H7 (cell line): ENCODE measurements at places on chromosomes 4 and X.
A peak's percentile ranks its signal among the peaks of the same experiment; 100 is the strongest.

GRCh38 chrX:101081231-101081630, 2.6 kb downstream of the TMEM35A start:
- DNase-seq = no peak

DNA sequence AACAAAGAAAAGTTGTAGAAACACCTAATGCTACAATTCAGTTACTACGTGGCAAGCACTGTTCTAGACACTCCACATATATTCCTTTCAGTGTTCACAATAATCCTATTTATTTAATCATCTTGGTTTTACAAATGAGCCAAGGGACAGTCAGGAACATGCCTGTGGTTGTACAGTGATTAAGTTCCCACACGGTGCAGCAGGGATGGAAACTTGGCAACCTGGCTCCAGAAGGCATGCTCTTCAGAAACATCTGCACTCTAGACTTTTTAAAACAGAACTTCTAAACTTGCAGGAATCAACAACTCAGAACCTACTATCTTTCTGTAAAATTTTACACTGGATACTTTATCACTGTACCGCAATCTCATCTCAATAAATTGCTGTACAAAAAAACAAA, 32.1 kb downstream of the TAPT1 start:
- no peak for DNase-seq

- DNase-seq = peak; percentile 50
Observed at GRCh38 chrX:118348186-118348810, 2.4 kb downstream of the WDR44 start.

DNA sequence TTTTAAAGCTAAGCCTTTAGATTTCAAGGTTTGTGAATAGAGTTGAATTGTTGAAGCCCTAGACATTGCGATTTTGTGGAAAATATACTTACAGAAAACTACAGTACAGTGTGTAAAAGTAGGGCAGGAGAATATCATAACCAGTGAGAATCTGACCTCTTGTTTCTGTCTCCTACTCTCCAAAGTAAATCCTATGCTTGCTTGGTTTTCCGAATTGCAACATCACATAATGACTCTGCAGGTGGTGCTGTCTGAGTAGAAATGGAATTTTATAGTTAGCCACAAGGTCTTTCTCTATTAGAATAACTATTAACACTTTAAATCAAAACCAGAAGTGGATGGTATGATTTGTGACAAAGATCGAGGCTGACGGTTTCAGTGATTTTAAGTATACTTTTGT, 505.6 kb downstream of the RAPGEF2 start:
- DNase-seq = no peak

GRCh38 chr4:5878359-5878758, 14.5 kb downstream of the CRMP1 start:
- DNase-seq = no peak

DNA sequence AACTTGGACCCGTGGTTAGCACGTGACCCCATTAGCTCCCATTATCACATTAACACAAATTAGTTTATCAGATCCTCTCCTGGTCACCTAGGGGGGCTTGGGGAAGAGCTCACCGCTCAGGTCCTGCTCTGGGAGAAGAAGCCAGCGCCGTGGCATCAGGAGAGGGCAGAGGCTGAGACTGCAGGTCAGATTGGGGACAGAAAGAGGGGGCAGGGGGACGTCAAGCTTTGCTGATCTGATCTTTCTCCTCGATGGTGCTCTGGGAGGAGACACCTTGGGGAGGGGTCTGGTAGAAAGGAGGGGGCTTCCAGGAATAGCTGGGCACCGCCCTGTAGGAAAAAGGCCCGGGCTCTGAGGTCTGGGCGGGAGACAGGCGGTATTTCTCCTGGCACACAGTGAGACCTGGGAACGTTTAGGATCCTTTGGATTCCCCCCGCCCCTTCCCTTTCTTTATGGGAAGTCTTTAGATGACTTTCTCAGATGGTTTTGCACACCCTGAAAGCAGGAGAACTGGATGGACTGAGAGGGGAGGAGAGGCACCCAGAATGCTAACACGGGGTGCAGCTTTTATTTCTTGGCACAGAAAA, 9.1 kb upstream of the ELF4 start:
- peak; percentile 20 for DNase-seq

DNA sequence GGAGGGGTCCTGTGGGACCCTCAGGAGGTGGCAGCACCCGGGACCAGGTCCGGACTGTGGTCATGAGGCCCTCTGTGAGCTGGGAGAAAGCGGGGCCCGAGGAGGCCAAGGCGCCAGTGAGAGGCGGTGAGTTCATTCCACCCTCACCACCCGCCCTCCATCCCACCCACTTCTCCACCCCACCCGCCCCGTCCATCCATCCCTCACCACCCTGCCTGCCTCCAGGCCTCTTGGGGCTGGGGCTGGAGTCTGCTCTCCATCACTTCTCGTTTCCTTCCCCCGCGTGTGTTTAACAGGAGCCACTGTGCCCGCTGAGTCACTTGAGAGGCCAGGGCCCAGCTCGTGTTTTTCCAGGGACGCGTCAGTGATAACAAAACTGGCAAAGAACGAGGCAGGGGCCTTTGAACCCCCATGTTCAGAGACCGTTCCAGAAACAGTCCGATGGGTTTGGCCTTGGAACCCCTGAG, 6.2 kb downstream of the SH3TC1 start:
- no peak for DNase-seq

GRCh38 chr4:137509855-137510282, 22.4 kb downstream of the PCDH18 start:
- no peak for DNase-seq

DNA sequence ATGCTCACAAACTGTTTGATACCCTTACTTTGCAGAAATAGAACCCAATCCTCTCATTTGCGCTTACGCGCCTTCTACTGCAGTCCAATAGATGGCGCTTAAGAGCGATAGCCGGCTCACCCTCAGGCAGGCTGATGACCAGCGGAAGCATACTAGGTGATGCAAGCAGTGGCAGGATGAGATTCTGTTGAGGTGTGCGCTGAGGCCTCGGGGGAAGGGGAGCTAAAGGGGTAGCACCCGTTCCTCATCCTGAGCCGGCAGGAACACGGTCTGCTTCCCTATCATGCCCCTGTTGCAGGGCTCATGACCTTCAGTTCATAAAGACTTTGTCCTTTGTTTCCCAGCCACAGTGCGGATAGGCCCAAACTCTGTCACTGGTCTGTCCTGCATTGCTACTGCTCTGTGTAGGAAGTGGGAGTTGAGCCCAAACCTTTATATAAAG, 628.9 kb downstream of the TLL1 start:
- peak; percentile 29 for DNase-seq

DNA sequence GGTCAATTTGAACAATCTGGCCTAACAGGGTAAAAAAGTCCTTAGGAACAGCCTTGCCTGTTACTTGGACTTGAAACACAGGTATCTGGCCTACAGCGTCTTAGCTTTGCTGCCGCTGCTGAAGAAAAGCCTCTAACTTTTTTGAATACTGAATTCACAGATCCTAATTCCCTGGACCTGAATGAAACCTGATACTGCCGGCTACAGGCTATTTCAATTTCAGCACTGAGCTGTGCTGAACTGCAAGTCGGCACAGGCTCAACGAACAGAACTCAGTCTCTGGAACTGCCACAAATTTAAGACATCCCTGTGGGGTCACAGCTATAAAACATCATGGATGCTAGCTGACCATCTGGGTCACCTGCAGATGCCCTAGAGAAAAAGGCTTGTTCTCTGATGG, 7.2 kb downstream of the NR0B1 start:
- peak; percentile 24 for DNase-seq

- no peak for DNase-seq
Observed at GRCh38 chr4:155271557-155271956, 63.1 kb downstream of the NPY2R start.

DNA sequence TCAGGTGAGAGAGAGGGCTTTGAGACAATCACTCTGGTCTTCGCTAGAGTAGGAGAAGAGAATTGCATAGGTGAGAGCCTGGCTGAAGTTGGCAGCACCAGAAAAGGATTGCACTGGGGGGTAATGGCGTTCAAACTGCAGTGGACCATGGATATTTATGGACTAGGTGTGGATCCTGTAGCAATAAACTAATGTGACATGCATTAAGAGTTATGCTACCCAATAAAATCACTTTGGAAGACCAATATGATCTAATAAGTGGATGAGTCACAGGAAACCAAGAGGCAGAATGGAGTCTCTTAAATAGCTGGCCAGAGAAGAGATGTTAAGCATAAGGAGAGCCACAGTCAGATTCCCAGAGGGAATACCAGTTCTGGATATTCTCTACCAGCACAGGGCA, 259.8 kb downstream of the FBXO8 start:
- DNase-seq = no peak

GRCh38 chrX:16258882-16259281, 91.6 kb downstream of the MAGEB17 start:
- DNase-seq = peak; percentile 20

DNA sequence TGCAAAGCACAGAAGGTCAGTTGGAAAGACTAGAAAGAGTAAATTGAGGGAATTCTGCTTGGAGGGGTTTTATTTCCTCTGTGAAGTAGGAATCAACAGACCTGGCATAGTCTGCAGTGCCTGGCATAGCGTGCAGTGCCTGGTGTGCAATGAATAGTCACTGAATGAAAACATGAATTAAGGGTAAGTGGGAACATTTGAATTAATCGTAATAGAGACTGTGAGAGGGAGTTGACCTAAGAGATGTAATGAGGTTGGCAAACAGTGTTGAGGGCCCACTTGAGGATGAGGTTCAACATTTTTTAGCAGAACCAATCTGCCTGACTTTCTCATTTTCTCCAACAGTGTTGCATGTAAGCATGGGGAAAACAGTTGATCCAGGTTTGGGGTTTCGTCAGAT, 377.2 kb upstream of the FTHL17 start:
- DNase-seq = no peak

DNA sequence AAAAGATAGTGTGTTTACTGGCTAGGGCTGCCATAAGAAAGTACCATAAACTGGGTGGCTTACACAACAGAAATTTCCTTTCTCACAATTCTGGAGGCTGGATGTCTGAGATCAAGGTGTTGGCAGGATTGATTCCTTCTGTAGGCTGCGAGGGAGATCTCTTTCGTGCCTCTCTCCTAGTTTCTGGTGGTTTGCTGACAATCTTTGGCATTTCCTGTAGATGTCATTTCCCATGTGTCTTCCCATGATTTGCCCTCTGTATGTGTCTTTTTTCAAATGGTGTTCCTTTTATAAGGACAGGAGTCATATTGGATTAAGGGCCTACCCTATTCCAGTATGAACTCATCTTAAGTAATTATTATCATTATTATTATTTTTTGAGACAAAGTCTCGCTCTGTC, 27.9 kb upstream of the LCORL start:
- no peak for DNase-seq

- DNase-seq = no peak
Observed at GRCh38 chr4:88736264-88736663, 38.6 kb upstream of the NAP1L5 start.

- DNase-seq = no peak
Observed at GRCh38 chrX:10235851-10236250, 79.1 kb downstream of the CLCN4 start.

- no peak for DNase-seq
Observed at GRCh38 chr4:132001542-132001941, 1147.6 kb upstream of the PCDH10 start.

- no peak for DNase-seq
Observed at GRCh38 chr4:158051401-158052235, 121.2 kb downstream of the GASK1B start.

- no peak for DNase-seq
Observed at GRCh38 chr4:108559068-108559793, 61.1 kb upstream of the RPL34 start.

- no peak for DNase-seq
Observed at GRCh38 chr4:93960450-93960849, 131.9 kb downstream of the ATOH1 start.

DNA sequence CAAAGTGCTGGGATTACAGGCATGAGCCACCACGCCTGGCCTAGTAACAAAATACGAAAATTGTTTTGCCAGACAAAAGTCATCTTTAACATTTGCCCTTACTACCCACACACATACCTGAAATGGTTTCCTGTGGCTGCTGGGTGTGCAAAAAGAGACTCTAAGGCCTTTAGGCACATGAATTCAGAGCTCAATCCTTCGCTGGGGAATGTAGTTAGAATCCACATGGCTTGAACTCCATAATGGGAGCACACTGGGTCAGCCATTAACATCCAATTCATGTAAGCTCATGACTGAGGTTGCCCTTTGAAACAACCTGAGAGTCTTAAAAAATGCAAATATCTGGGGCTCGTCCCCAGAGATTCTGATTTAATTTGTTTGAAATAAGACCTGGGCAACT, 87.8 kb downstream of the HPGD start:
- no peak for DNase-seq

DNA sequence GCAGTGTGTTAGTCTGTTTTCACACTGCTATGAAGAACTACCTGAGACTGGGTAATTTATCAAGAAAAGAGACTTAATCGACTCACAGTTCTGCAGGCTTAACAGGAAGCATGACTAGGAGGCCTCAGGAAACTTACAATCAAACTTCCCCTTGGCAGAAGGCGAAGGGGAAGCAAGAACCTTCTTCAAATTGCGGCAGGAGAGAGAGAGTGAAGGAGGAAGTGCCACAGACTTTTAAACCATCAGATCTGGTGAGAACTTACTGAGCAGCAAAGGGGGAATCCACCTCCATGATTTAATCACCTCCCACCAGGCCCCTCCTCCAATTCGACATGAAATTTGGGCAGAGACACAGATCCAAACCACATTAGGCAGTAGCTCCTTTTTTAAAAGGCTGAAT, 59.2 kb upstream of the LEF1 start:
- no peak for DNase-seq

DNA sequence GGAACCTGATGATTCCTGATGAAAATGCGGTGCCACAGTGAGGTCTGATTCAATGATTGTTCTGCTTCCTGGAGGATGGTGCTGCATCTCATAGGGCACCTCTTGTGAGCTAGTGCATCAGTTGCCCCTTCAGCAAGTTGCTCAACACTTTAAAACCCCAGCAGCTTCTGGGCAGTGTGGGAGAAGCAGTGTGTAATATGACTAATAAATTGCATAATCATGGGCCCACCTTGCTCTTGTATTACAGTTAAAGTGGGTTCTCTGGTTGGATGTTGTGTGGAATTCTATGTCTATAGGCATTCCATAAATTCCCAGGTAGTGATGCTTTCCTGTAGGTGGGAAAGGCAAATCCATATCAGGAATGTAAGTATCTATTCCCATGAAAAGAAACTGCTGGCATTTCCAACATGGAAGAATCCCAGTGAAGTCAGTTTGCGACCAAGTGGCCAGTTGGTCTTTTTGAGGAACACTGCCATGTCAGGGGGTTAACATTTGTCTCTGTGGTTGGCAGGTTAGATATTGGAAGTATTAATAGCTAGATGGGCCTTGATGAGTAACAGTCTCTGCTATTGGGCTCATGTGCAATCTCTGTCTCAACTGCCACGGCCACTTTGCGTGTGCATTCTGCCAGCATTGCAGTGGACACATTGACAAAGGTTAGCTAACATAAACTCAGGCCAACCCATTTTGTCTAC, 121.1 kb upstream of the OTUD4 start:
- no peak for DNase-seq

GRCh38 chr4:167339781-167340180, 105.5 kb upstream of the SPOCK3 start:
- no peak for DNase-seq

- no peak for DNase-seq
Observed at GRCh38 chr4:79358438-79358837, 32.6 kb upstream of the NAA11 start.

GRCh38 chr4:7384929-7385890, 49.5 kb downstream of the PSAPL1 start:
- peak; percentile 56 for DNase-seq

GRCh38 chrX:69357317-69357716, 146.8 kb upstream of the NALF2 start:
- no peak for DNase-seq
